Umbilical cord (tissue), 2 donors: ENCODE measurements at places on chromosomes 1 and 21. TPM values are rescaled to one million over a fixed set of nuclear protein-coding genes. Genes with fewer than 3 reads are reported as not detected.
A peak's percentile ranks its signal among the peaks of the same experiment; 100 is the strongest.

Gene OR6N1
- total RNA-seq: 2.2 TPM

Gene FAM110D
- 0.72 TPM for total RNA-seq

Gene MTOR
- 21.4 TPM for total RNA-seq

Gene GON4L
- 90.0 TPM for total RNA-seq

Gene PLXNA2
- total RNA-seq: 12.0 TPM

Gene GPR3
- 0.24 TPM for total RNA-seq

Gene NBPF1
- 125 TPM for total RNA-seq

Gene C1orf116
- total RNA-seq: 2.2 TPM

DNA sequence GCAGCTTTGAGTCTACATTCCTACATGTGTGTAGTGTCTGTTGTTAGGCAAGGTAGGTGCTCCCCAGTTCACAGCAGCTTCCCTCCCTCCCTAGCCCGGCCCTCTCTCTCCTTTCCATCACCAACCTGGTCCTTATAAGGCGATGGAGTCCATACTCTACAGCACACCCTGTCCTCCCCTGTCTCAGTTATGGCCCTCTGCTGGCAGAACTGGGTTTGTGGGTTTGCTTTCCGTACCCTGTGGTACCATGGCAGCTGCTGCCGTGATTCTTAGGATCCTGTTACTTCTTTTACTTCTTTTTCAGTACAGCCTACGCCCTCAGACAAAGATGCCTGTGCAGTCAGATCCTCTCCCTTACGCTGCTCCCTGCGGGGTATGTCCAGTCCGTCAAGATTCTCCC is 31.7 kb downstream of the AK5 start:
- DNase-seq: no peak

- DNase-seq: peak; percentile 6
These were observed 22.5 kb upstream of the DPYD start for GRCh38 chr1:97943354-97943753.

GRCh38 chr21:27425574-27425973 is 458.7 kb upstream of the ADAMTS5 start:
- no peak for DNase-seq

DNA sequence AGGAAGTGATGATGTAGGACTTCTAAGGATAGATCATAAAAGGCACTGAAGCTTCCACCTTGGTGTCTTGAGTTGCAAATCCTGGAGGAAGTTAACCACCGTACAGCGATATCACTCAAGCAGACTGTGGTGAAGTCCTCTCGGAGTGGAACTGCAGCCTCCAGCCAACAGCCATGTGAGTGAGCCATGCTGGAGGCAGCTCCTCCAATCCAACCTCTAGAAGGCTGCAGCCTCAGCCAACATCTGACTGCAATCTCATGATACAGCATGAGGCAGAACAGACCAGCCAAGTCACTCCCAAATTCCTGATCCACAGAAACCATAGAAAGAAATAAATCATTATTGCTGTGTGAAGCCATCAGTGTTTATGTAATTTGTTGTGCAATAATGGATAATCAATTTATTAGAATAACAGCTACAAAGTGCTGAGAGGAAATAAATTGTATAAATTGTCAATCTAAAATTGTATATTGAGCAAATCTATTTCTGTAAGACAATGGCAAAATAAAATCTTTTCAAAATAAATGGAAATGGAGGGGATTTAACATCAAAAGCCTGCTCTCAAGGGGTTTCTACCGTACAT is 65.0 kb downstream of the PRSS38 start:
- no peak for DNase-seq

DNA sequence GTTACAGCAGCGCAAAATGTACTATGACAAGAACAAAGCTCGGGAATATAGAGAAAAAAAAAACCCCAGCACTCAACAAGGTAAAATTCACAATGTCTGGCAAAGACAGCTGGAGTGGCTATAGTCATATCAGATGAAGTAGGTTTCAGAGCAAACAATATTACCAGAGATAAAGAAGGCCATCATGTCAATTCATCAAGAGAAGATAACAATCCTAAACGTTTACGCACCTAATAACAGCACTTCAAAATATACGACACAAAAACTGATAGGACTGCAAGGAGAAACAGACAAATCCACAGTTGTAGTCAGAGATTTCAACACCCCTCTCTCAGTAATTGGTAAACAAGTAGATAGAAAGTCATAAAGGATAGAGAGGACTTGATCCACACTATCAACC is 455.2 kb downstream of the PTPRU start:
- no peak for DNase-seq

- DNase-seq: no peak
These were observed 49.6 kb upstream of the IRF2BP2 start for GRCh38 chr1:234659538-234659937.

DNA sequence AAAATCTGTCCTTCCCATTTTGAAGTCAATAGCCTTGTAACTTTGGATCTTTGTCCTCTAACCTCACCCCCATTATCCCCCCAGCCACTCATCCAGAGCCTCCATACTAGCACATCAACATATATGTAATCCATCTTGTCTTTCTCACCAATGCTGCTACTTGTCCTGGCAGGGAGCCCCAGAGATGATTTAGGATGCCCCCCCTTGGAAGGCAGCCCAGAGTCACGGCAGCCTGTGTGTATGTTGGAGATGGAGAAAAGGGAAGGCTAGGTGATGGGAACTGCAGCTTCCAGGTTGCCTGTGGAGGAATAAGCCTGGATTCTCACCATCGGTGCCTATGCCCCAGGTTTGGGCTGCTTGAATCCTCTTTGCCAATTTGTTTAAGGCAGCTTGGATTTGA is 51.7 kb upstream of the SCMH1 start:
- no peak for DNase-seq

- DNase-seq: peak; percentile 14
These were observed 8.9 kb downstream of the DENND2D start for GRCh38 chr1:111191496-111191895.

GRCh38 chr1:167713330-167714081 is 8.3 kb upstream of the MPZL1 start:
- peak; percentile 40 for DNase-seq

DNA sequence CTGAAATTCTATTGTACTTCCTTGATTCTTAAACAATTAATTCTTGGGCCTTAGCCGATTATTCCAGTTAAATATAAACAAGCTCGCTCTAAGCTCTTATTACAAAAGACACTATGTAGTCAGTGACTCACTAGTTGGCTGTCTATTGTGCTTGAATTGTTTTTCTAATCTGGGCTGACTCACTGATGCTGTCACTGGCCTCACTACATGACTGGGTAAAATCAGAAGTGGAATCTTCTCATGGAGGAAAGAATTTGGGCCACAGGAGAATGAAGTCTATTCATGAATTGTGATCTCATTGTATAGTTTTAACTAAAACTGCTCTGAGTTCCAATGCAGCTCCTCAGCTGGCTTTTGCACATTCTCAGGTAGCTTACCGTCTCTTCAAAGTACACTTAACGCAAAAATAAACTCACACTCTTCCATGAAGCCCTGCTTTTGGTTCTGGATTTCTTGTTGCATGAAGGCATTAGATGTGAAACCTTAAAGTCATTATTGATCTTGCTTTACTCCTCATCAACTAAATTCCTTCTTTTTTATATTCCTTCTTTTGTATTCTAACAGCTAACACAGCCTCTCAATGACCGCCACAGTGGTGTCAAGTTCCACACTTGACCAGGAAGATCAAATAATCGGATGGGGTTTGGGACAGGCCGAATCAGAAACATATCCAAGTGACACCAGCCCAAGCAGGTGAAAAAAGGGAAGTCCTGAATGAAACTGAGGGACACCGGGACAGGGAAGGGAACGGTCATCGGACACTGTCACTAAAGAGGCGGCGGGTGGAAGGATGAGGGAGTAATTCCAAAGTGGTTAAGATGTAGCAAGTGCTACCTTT is 80.9 kb upstream of the LBR start:
- peak; percentile 62 for DNase-seq

- no peak for DNase-seq
These were observed 23.5 kb downstream of the DNAJC6 start for GRCh38 chr1:65332821-65333220.

- no peak for DNase-seq
These were observed 49.6 kb downstream of the MTR start for GRCh38 chr1:236844499-236845271.

GRCh38 chr1:201305815-201306214 is 22.5 kb downstream of the PKP1 start:
- no peak for DNase-seq

DNA sequence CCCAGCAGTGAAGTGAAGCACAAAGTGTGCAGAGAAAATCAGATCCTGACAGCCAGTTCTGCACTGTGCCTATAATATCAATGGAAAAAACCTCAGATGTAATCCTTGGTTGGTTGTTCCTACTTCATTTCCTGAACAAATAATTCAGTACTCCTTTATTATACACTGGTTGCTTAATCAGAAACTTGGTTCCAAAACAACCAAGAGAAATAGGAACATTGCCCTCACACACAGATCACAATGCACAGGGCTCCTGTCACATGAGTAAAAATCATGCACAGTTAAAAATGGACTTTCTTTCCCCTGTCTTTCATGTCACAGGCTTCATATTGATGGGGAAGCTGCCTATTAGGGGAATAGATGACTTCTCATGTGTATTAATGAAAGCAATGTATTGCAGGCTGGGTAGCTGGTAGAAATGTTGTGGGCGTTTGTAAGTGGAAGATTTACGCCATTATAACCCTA is 9.7 kb downstream of the DNASE2B start:
- no peak for DNase-seq

GRCh38 chr1:94874423-94874822 is 52.5 kb downstream of the CNN3 start:
- no peak for DNase-seq

GRCh38 chr1:109981004-109981335 is 3.6 kb upstream of the AHCYL1 start:
- no peak for DNase-seq

DNA sequence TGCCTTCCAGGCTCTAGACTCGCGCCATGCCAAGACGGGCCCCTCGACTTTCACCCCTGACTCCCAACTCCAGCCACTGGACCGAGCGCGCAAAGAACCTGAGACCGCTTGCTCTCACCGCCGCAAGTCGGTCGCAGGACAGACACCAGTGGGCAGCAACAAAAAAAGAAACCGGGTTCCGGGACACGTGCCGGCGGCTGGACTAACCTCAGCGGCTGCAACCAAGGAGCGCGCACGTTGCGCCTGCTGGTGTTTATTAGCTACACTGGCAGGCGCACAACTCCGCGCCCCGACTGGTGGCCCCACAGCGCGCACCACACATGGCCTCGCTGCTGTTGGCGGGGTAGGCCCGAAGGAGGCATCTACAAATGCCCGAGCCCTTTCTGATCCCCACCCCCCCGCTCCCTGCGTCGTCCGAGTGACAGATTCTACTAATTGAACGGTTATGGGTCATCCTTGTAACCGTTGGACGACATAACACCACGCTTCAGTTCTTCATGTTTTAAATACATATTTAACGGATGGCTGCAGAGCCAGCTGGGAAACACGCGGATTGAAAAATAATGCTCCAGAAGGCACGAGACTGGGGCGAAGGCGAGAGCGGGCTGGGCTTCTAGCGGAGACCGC is 2.0 kb upstream of the OLIG2 start:
- no peak for DNase-seq
